ENCODE measurements at places on chromosomes 6 and 20. TPM values are rescaled to one million over a fixed set of nuclear protein-coding genes. Genes with fewer than 3 reads are reported as not detected.

Gene NRN1
- total RNA-seq = not detected

Gene IL17F
- total RNA-seq = not detected

Gene SGK1
- total RNA-seq = 41.7 TPM

Gene WFDC2
- total RNA-seq = 12.0 TPM

Gene CD24
- 877 TPM for total RNA-seq

Gene EYS
- total RNA-seq = not detected

Gene MCCD1
- not detected for total RNA-seq

Gene SLCO4A1
- 4.8 TPM for total RNA-seq

Gene MUC22
- not detected for total RNA-seq

Gene CSE1L
- total RNA-seq = 95.8 TPM

Gene MEI4
- total RNA-seq = under 0.01 TPM

Gene KCNQ2
- total RNA-seq = not detected

Gene PTCHD4
- 3.6 TPM for total RNA-seq

Data from nasal cavity respiratory epithelium epithelial cell of viscerocranial mucosa (primary cell).